ENCODE measurements at places on chromosomes 1 and 21. TPM values are rescaled to one million over a fixed set of nuclear protein-coding genes. Genes with fewer than 3 reads are reported as not detected.

The ADAM30 gene
- total RNA-seq = not detected

The MCOLN3 gene
- 2.1 TPM for total RNA-seq

The SLC22A15 gene
- total RNA-seq = 0.62 TPM

The OR6K3 gene
- not detected for total RNA-seq

The CD34 gene
- total RNA-seq = 0.59 TPM

The MNDA gene
- total RNA-seq = not detected

The TRIM46 gene
- total RNA-seq = 1.1 TPM

The RHOU gene
- total RNA-seq = 0.47 TPM

The IFI44L gene
- total RNA-seq = 556 TPM

The ASTN1 gene
- total RNA-seq = 0.02 TPM

The VHLL gene
- total RNA-seq = not detected

The VANGL2 gene
- total RNA-seq = 0.34 TPM

The RIPPLY3 gene
- total RNA-seq = 0.64 TPM

The SLC44A3 gene
- total RNA-seq = 1.4 TPM

The PRDM16 gene
- not detected for total RNA-seq

The TMEM269 gene
- 0.02 TPM for total RNA-seq

The ARHGAP30 gene
- not detected for total RNA-seq

The ERG gene
- total RNA-seq = not detected

The ANKRD65 gene
- total RNA-seq = 0.17 TPM

The ERVH48-1 gene
- not detected for total RNA-seq

The CD5L gene
- not detected for total RNA-seq

The AGMAT gene
- 2.6 TPM for total RNA-seq

The GNG4 gene
- 0.52 TPM for total RNA-seq

The RHBDL2 gene
- total RNA-seq = 5.7 TPM

Data from M059J (cell line).